SK-N-SH (cell line): ENCODE measurements at places on chromosomes 5 and 9. TPM values are rescaled to one million over a fixed set of nuclear protein-coding genes. Genes with fewer than 3 reads are reported as not detected.

FBP2 gene
- not detected in 2 replicates for polyA plus RNA-seq

TSLP gene
- polyA plus RNA-seq: 1.3 and 1.5 TPM in 2 replicates

GLRA1 gene
- not detected in 2 replicates for polyA plus RNA-seq

SLC34A1 gene
- polyA plus RNA-seq: 0.03 TPM in 1 of 2 replicates, not detected in the other

F2R gene
- polyA plus RNA-seq: 212 and 301 TPM in 2 replicates
